ENCODE measurements at places on chromosomes 1 and 21. TPM values are rescaled to one million over a fixed set of nuclear protein-coding genes. Genes with fewer than 3 reads are reported as not detected.

KCNH1 gene
- total RNA-seq: not detected

- no peak for DNase-seq
Measured at GRCh38 chr21:43266534-43266933, 97.7 kb downstream of the CRYAA start.

ST6GALNAC3 gene
- 0.26 TPM for total RNA-seq

IRF6 gene
- 0.31 TPM for total RNA-seq

GRCh38 chr1:22888320-22889075 is 84.2 kb downstream of the LACTBL1 start:
- DNase-seq: no peak

DNA sequence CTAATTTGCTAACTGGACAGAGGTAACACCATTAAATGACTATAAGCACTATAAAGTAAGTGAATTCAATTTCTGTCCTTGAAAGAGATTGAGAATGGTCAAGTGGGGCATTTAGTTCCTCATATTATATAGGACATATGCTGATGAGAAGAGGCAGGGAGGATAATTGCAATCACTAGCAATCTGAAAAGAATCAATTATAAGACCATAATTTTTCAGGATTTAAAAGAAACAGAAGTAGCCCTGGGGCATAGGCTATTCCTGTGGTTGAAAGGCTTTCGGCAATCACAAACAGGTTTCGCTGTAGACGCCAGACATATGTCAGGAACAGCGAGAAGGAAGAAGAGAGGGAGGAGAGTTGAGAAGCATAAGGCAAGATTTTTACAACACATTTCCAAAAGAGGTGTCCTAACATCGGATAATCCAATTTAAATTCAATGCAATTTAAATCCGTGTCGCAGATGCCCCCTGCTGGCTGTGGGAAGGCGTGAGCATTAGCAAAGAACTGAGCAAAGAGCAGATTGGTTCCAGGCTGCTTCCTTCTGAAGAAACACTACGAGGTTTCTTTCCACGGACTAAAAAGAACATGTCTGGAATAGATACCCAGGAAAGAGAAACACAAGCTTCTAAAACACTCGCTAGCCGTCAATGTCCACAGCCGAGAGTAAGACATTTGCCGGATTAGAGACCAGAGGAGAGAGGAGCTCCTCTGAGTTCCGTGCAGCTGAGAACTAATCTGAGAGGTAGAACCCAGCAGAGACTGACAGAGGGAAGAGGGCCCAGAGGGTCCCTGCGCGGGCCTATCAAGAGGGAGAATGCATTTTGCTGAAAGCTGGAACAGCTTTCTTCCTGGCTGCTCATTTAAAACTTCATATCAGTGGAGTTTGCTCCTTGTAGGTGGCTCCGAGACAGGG is 27.9 kb downstream of the RGS5 start:
- DNase-seq: peak; percentile 59

GRCh38 chr1:20185834-20186782 is at the start of the genes PLA2G2C and UBXN10:
Gene PLA2G2C (minus strand): TSS chr1:20186518. CDS start chr1:20177363, 9,155 bp downstream.
Gene UBXN10 (plus strand): TSS chr1:20186096. CDS start chr1:20190562, 4,466 bp downstream.
- peak; percentile 88 for DNase-seq
